ENCODE measurements at places on chromosomes 3 and 15.

DNA sequence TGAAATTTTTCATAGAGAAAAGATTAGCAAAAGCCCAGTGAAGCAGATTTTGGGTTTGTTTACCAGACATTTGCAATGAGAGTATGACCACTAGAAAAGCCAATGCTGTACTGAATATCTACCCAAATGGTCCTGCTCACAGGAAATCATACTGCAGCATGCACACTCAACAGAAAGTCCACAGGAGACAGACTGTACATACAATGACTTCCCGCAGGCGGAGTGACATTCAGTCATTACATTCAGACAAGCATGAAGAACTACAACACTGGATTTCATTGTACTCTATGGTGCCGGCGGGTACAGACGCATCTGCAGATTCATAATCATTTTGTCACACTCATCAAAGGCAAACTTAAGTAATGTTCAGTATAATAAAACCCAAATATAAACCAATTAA is 11.8 kb downstream of the LZTFL1 start:
- DNase-seq = no peak

- DNase-seq = no peak
Observed at GRCh38 chr3:145903472-145904013, 257.4 kb downstream of the PLOD2 start.

DNA sequence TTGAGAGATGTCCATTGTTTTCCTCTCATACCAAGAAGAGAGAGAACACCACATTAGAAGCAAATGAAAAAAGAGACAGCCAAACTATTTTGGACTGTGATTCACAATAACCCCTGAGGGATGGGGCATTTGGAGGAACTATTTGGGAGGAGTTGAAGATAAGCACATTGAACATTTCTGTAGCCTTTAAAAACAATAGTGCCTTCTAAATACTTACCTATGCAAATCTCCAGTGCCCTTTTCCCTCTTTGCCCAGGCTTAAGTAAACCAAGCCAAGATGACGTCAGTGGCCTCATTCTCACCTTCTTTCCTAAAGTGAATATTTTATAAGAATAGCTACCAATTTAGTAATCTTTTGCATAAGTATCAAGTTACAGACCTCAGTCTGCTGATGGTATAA is 89.7 kb upstream of the COL8A1 start:
- DNase-seq = no peak

GRCh38 chr3:161149529-161149928 is 44.4 kb upstream of the B3GALNT1 start:
- DNase-seq = no peak

DNA sequence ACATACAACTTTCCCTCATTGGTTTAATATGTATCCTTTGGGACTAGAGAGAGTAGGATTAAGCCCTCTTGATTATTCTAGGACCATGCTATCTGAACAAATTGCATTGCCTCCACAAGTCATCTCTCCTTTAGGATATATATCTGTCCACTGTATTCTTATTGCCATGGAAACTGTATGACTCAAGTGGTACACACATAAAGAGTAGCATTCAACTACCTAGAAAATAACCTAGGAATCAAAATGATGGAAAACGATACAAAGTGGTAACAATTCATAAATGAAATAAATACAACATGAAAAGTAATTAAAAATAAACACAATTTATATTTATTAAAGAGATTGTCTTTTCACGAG is 212.1 kb upstream of the P2RY1 start:
- DNase-seq = no peak

- DNase-seq = no peak
Observed at GRCh38 chr3:111210866-111211564, 139.4 kb downstream of the NECTIN3 start.

DNA sequence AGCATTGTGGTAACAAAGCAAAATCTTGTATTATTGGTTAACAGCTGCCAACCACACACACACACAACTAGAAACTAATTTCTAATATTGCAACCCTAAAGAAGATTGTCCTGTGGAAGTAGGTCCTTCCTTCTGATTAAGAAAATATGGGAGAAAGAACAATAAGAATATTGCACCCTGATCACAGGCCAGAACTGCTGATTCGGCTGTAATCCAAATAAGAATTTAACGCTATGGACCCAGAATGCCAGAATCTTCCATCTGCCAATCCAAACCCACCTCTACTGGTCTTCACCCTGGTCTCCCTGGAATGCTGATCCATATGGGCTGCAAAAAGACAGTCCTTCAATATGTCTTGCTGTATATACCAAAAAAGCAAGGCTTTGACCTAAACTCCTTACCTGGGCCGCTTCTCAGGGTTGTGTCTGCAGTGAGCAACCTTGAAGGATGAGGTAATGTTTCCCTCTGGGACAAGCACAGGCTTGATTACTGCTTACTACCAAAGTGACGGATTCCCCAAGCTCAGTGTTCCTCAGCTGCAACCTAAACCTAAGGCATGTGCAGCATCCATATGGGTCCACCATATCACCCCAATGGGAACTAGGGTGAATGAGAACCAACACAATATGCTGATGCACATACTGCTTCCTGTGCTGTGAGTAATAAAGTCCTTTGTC is 8.0 kb downstream of the CCDC14 start:
- no peak for DNase-seq

DNA sequence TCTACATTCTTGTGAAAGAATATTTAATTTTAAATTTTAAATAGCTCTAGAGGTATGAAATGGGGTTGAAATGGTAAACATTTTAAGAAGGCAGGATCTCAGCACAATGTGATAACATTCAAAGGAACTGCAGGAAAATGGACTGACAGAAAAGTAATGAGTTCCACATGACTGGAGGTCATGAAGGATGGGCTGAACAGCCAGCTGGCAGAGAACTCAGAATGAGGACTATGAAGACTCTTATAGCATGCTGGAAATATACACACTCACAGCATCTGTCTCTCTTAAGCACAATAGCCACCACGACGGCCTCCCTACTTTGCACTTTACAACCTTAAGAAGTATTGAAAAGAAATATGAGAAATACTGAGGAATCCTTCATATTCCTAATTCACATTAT is 94.7 kb downstream of the TNIK start:
- no peak for DNase-seq

GRCh38 chr15:53059273-53060043 is 269.3 kb upstream of the ONECUT1 start:
- no peak for DNase-seq

- no peak for DNase-seq
Observed at GRCh38 chr3:63972196-63972595, 51.1 kb downstream of the PSMD6 start.
